ENCODE measurements at places on chromosomes 5 and 9. TPM values are rescaled to one million over a fixed set of nuclear protein-coding genes. Genes with fewer than 3 reads are reported as not detected.

GRCh38 chr9:117354244-117354847 lies 60.5 kb downstream of the ASTN2 start:
- no peak overlapping the region for H3K4me3 ChIP-seq
- no peak overlapping the region for H3K27ac ChIP-seq

- no peak overlapping the region for H3K27ac ChIP-seq
- peaks cover 6% of the 10 kb centered on the region for H3K4me1 ChIP-seq
- H3K36me3 ChIP-seq = no peaks in the 10 kb centered on the region
- H3K4me3 ChIP-seq = no peak overlapping the region
- H3K27me3 ChIP-seq = peaks cover 35% of the 10 kb centered on the region
Observed at GRCh38 chr5:122723606-122724352, 51.1 kb upstream of the SNX2 start.

DNA sequence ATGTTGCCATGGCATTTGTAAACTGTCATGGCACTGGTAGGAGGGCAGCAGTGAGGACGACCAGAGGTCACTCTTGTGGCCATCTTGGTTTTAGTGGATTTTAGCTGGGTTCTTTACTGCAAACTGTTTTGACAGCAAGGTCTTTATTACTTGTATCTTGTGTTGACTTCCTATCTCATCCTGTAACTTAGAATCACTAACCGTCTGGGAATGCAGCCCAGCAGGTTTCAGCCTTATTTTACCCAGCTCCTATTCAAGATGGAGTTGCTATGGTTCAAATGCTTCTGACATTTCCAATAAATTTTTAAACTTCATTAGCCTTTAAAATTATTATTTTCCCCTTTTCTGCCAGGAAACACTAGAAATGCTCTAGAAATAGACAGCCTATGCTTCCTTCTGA lies 839.1 kb downstream of the NR2F1-AS1 start:
- H3K4me3 ChIP-seq = no peak overlapping the region
- H3K36me3 ChIP-seq = no peaks in the 10 kb centered on the region
- H3K27ac ChIP-seq = no peak overlapping the region

Gene SPAG8
- total RNA-seq = 1.4 TPM

DNA sequence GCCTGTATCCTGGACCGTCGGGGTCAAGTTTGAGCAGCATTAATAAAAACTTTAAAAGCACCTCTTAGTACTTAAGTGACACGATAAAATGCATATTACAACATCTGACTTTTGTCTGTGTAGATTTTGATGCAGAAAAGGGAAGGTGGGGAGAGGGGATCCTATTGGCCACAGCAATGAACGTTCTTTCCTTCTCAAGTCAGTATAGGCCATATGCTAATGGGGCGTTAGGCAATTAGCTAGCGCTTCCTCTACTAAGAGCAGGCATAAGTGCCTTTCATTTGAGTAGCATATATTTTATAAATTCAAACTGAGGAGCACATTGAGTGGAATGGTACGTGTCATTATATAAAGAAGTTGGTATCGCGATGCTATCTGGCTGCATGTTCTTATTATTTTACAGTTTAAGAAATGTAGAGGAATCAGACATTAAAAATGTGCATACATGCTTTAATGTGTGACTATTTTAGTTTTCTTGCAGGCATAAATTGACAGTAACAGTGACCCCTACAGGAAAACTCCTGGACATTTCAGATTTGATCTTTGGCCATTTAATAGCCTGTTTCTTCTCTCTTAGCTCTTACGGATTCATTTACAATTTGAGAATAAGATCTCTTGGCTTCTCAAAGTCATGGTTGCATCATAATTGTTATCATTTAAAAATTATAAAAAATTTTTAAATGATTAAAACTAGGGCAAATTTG lies 1.1 kb upstream of the GNA14 start:
- peaks cover 35% of the 10 kb centered on the region for H3K27me3 ChIP-seq
- peaks cover 14% of the 10 kb centered on the region for H3K4me1 ChIP-seq
- DNase-seq = no peak
